ENCODE measurements at places on chromosomes 5 and 9.

GRCh38 chr5:59640411-59640810 is 253.1 kb downstream of the PDE4D start:
- DNase-seq: no peak

DNA sequence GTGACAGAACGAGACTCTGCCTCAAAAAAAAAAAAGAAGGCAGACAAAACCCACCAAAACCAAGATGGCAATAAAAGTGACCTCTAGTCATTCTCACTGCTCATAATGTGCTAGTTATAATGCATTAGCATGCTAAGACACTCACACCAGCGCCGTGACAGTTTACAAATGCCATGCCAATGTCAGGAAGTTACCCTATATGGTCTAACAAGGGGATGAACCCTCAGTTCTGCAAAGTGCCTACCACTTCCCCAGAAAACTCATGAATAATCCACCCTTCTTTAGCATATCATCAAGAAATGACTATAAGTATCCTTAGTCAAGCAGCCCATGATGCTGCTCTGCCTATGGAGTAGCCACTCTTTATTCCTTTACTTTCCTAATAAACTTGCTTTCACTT is 4.7 kb upstream of the BICD2 start:
- DNase-seq: no peak

- DNase-seq: no peak
Observed at GRCh38 chr5:95615164-95615467, 4.8 kb upstream of the GPR150 start.

GRCh38 chr9:22574740-22575139 is 128.1 kb downstream of the DMRTA1 start:
- no peak for DNase-seq

DNA sequence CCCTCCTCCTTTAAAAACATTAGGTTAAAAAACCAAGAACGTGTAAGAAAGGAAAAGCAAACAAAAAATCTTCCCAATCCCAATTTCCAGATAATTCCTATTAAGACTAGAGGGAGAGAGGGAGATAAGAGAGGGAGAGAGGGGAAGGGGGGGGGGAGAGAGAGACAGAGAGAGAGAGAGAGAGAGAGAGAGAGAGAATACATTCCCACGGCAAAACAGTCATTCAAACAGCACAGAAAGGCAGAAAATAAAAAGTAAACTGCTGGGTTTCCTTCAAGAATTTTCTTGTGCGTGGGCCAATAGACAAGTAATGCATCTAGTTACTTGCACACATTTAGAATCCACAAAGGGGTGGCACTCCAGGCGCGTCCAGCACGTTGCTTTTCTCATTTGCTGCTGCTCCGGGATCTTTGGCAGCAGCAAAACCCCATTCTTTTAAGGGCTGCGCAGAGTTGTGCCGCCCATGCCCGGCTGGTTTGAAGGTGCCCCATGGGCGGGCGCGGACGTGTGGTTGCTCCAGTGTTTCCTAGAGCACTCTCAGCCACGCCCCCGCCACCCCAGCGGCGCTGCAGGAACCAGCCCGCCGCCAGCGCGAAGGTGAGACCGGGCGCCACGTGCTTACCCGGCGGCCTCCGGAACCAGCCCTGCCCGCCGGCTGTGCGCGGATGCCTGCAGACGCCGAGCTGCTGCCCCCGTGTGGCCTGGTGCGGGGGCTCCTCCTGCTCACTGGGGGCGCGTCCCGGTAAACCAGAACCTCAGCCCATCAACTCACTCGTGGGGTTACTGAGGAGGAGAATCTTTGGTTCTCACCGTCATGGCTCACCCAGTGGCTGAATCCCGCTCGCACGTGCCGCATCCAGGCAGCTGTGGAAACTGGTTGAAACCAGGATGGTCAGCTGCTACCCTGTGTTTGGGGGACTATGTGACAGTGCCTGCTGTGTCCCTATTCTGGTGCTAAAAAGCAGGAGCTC is 44.6 kb downstream of the STC2 start:
- no peak for DNase-seq

- no peak for DNase-seq
Observed at GRCh38 chr9:34363619-34364351, 12.9 kb downstream of the MYORG start.

DNA sequence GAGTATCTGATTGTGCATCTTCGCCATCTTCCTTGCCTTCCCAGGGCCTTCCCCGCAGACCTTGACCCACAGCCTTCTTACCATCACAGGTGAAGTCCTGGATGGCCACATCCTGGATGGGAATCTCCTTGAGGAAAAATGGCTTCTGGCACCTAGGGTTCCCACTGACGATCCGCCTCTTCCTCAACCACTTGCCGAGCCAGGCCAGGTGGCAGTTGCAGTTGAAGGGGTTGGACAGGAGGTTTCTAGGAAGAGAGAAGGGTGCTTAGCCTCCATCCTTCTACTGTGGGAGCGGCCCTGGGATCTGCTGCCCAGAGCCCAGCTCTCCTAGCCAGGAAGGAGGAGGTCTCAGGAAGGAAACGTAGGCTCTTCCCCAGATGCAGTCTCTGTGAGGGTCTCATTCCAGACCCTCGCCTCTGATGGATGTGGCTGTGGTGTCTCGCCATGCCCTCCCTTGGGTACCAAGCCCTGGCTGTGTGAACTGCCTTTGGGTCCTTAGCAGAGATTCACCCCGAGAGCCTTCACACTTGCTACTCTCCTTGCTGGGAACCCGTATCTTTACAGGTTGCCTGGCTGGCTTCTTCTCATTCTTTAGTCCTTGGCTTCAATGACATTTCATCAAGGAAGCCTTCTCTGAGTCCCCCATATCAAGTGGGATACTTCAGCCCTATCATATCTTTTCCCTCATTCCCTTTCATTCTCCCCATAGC is 170.4 kb upstream of the PANK3 start:
- no peak for DNase-seq

GRCh38 chr5:51382521-51383130 is 622 bp upstream of the ISL1 start:
- no peak for DNase-seq

DNA sequence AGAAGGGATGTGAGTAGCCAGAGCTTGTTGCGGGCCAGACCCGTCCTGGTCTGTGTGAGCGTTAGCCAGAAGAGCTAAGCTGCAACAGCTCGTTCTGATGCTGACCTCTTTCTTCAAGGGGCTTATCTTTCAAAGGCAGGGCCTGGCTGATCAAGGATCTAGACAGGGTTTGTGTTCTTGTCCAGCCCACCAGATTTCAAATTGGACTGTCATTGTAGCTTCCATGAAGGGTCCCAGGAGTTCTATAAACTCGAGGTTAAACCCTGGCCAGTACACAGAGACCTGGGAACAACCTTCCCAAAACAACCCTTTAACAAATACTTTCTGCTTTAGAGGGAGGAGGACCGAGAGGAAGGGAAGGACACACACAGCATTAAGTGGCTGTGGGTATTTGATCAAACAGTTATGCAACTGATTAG is 153.0 kb upstream of the TUT7 start:
- no peak for DNase-seq

DNA sequence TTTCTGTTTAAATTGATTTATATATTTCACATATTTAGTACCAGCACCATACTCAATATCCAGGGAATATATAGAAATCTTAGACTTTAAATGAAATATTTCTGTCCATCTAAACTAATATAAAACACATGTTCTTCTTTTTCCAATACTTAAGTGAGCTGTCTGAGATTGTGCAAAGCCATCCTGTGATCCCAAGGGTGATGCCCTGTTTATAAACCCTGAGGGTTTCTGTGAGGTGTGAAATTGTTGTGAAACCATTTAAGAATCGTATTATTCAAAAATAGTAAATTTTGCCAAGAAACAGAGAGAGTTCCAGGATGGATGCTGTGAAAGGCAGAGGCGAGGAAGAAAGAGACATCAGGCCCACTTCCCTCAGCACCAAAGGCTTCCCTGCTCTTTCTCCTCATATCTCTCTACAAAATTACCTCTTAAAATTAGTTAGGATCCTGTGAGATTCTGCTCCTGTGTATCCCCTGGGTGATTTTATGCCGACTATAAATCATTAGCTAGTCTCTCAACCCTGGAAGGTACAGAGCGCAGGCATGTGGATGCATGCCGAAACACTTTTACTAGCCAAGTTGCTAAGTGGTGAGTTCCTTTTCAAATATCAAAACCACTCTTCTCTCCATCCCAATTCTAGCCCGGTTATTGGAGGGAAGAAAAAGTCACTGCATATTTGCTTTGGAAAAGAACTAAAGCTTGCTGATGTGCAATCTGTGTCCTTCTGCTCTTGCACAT is 183.0 kb downstream of the GLIS3 start:
- no peak for DNase-seq

- DNase-seq: no peak
Observed at GRCh38 chr5:169531631-169532030, 51.9 kb upstream of the SPDL1 start.

GRCh38 chr9:88979791-88980190 is 11.5 kb upstream of the S1PR3 start:
- DNase-seq: no peak

GRCh38 chr9:116928884-116929283 is 241.8 kb downstream of the TRIM32 start:
- no peak for DNase-seq

- no peak for DNase-seq
Observed at GRCh38 chr5:40043916-40044315, 619.1 kb upstream of the DAB2 start.

GRCh38 chr5:144156767-144157171 is 13.7 kb downstream of the YIPF5 start:
- DNase-seq: no peak

- DNase-seq: no peak
Observed at GRCh38 chr9:4080921-4081895, 218.7 kb downstream of the GLIS3 start.

GRCh38 chr5:13403351-13403750 is 541.1 kb downstream of the DNAH5 start:
- no peak for DNase-seq

GRCh38 chr5:119470851-119471451 is 18.7 kb downstream of the HSD17B4 start:
- DNase-seq: peak; percentile 6

- no peak for DNase-seq
Observed at GRCh38 chr5:376799-377325, 55.3 kb downstream of the AHRR start.

DNA sequence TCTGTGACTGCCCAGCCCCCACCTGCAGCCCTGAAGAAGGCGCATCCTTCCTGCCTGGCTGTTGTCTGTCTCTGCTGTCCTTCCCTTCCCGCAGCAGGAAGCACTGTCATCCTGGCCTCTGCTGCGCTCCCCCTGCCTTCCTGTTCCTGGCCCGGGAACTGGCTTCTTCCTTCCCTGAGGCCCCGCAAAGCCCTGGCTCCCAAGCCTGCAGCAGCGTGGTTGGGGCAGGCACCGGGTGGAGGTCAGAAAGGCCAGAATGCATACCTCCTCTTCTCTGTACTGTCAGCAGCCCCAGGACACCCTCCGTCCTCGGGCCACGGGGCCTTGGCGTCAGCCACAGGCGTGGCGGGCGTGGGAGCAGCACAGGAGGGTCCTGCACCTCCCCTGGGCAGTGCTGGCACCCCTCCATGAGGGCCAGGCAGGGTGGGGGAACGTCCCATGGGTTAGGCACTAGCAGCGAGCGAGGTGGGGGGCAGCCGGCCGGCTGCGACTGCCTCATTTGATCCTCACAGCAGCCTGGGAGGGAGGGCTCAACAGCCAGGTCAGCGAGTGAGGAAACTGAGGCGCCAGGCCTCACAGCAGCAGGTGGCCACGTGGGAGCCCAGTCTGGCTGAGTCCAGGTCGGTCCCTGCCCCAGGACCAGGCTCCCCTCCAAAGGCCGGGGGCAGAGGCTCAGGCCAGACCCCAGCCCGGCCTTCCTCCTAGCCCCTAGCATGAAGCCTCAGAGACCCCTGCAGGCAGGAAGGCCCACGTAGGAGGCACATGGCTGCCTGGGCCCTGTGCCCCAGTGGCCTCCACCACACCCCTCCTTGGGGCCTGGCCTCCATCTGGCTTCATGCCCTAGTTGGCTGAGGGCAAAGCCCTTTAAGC is 9.4 kb downstream of the FLT4 start:
- DNase-seq: no peak

DNA sequence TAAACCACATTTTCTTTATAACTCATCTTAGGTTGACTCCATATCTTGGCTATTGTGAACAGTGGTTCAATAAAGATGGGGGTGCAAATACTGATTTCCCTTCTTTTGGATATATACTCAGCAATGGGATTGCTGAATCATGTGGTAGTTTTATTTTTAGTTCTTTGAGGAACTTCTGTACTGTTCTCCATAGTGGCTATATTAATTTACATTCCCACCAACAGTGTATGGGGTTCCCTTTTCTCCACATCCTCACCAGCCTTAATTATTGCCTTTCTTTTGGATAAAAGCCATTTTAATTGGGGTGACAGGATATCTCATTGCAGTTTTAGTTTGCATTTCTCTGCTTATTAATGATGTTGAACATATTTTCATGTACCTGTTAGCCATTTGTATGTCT is 107.7 kb upstream of the EQTN start:
- no peak for DNase-seq

- DNase-seq: no peak
Observed at GRCh38 chr9:121956808-121957207, 136.3 kb downstream of the TTLL11 start.

GRCh38 chr5:107698286-107698685 is 27.5 kb upstream of the EFNA5 start:
- no peak for DNase-seq

DNA sequence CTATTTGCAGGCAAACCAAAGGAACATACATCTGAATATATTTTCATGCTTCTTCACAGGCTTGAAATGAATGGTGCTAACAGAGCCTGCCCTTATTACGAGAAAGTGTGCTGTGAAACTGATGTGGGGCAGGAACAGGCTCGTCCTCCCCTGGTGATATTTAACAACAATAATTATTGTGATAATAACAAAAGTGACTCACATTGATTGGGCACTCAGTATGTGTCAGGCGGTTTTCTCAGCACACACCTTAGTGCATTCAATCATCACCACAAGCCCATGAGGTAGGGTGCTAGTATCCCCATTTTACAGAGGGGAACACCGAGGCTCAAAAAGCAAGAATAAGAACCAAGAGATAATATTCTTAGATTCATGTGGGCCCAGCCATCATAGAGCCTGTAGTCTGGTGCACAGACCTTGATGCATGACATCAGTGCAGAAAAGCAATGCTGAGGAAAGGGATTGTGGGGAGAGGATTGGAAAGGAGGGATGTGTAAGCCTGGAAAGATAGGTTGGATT is 18.1 kb upstream of the BOD1 start:
- DNase-seq: no peak

- no peak for DNase-seq
Observed at GRCh38 chr5:10333154-10334006, 20.1 kb upstream of the MARCHF6 start.
